SW 1271 (cell line): ENCODE measurements at places on chromosomes 6 and 20.
A peak's percentile ranks its signal among the peaks of the same experiment; 100 is the strongest.

DNA sequence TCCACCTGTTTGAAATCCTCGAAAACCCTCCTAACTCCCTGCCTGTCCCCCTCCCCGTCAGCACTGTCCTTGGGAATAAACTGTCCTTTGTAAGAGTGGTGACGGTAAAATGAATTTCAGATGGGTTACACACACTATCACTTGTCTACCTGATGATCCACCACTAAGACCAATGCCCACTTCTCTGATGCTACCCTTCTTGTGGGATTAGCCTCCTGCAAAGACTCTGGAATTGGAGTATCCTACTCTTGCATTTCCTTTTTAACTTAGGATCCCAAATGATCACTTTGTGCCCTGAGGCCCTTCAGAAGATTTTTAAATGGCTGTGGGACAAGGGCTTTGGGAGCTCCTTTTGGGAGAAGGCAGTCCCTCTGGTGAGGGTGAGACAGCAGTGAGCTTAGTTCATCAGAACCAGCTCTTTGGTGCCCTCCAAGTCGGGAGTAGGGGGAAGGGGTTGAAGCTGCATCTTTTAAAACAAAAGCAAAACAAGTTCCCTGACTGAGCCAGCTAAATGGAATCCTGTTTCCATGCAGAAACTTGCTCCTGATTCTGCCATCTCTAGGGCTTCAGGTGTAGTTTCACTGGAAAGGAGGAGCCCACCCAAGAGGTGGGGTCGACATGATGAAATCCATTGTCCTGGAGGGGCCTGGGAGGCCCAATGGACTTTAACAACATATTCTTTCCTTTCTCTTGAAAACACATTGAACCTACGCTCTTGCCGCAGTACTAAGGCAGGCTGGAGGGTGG is 86.5 kb downstream of the ASXL1 start:
- no peak for DNase-seq

DNA sequence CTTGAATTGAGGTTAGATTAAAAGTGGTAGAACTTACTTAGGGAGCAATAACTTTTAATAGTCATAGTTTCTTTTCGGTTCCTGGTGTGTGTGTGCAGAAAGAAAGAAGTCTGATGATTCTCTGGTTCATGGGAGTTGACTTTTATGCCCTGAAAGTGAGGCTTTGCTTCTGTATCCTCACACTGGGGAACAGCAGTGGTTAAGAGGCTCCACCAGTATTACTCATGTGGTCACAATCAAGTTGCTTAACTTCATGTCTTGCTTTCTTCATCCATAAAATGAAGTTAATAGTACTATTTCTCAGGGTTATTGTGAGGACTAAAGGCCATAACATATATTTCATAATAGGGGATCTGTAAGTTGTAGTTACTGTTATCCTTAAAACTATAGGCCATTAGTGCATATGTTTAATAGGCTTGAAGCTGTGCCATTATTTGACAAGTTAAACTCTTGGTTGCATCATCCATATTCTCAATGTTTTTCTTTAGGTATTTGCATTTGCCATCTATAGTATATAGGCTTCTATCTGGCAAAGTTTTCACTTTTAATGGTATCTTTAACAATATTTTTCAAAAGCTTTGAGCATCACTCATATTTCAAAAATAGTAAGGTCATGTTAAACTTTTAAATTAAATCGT is 262.4 kb downstream of the PLCB1 start:
- DNase-seq = no peak

GRCh38 chr6:37785663-37786270 is 33.8 kb upstream of the ZFAND3 start:
- DNase-seq = no peak

- no peak for DNase-seq
Measured at GRCh38 chr20:10714236-10714975, 40.6 kb upstream of the JAG1 start.

- no peak for DNase-seq
Measured at GRCh38 chr6:47230579-47230978, 79.1 kb downstream of the TNFRSF21 start.

- DNase-seq = no peak
Measured at GRCh38 chr6:88368071-88368787, 202.1 kb upstream of the CNR1 start.

DNA sequence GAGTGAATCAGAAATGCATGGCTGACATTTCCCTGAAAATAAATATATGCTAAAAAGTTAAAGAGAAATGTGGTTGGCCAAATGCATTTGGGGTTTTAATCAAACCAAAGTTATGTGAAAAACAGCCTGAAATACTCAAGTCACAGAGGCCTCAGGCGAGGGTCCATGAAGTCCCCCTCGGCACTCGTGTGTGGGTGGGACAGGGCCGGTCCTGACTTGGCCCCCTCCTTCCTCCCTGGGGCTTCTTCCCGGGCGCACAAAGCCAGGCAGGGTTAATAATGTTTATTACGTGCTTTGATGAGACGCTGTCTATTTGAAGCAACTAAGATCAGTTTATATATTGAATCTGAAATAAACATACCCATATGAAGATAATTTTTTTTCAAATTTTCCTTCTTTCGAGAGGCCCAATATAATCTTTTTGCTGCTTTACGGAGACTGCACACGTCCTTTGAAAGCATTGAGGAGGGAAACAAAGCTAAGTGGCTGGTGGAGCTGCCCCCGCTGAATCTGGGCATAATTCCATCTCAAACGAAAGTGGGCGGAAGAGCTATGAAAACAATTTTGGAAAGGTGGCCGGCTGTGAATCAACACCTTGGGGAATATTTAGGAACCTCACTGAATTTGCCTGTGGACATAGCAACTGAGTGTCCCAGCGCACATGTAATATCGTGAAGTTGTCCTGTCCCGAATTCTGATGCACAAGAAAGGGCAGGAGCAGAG is 55.8 kb upstream of the SMOC2 start:
- no peak for DNase-seq

GRCh38 chr20:35368666-35369423 is 42.9 kb downstream of the UQCC1 start:
- DNase-seq = no peak

DNA sequence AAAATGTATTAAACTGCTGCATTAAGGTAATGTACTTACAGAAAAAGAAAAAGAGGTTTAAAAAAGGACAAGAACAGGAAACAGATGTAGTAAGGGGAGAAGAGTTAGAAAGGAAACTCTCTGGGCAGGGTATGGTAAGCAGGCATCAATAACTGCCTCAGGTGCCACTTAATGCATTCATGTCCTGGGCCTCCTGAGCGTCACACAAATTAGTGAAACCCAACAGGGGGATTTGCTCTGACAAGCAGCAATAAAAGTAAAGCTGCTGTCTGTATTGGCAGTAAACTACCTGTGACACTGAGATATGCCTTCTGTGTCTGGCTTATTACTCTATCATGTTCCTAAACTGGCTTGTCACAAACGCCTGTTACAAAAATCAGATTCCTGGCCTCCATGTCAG is 1.5 kb upstream of the EFHC1 start:
- no peak for DNase-seq

DNA sequence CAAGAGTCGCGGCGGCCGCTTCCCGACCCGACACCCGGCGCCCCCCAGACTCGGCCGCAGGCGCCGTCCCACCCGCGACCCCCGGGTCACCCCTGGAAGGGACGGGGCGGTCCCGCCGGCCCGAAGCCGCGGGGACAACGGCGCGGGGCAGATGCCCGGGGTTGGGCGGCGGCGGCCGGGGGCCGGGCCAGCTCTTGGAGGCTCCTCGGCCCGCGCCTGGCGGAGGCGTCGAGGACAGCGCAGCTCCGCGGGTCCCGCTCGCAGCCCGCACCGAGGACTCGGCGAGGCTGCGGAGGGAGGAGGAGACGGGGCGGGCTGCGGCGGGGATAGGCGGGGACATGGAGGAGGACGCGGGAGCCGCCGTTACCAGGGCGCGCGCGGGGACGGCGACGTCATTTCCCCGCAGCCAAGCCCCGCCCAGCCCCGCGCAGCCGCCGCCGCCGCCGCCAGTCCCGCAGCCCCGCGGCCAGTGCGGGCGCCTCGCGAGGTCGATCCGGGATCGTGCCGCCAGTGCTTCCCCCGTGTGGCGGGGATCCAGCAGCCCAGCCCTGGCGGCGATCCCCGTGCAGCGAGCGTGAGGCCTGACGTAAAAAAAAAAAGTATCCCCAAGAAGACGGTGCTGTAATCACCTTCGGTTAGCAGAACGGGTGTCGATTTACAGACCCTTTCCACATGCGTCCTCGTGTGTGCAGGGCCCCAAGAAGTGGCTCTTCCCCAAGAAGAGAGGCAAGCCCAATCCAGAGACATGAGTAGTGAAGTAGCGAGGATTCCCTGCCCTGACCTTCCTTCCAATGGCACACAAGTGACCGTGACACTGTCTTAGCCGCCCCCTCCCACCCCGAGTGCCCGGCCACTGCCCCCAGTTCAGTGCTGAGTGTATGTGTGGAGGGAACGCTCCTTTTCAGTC is at the start of gene FAM184A:
TSS of gene FAM184A (minus strand) at position 289 of the 907 bp plus-strand sequence. CDS start 365 bp downstream, outside the sequence.
- DNase-seq = peak; percentile 32

- DNase-seq = no peak
Measured at GRCh38 chr6:142569676-142570075, 267.9 kb downstream of the ADGRG6 start.

GRCh38 chr20:60955706-60956105 is 296.4 kb upstream of the CDH4 start:
- no peak for DNase-seq

GRCh38 chr6:108874470-108875160 is 26.4 kb downstream of the ARMC2 start:
- no peak for DNase-seq

DNA sequence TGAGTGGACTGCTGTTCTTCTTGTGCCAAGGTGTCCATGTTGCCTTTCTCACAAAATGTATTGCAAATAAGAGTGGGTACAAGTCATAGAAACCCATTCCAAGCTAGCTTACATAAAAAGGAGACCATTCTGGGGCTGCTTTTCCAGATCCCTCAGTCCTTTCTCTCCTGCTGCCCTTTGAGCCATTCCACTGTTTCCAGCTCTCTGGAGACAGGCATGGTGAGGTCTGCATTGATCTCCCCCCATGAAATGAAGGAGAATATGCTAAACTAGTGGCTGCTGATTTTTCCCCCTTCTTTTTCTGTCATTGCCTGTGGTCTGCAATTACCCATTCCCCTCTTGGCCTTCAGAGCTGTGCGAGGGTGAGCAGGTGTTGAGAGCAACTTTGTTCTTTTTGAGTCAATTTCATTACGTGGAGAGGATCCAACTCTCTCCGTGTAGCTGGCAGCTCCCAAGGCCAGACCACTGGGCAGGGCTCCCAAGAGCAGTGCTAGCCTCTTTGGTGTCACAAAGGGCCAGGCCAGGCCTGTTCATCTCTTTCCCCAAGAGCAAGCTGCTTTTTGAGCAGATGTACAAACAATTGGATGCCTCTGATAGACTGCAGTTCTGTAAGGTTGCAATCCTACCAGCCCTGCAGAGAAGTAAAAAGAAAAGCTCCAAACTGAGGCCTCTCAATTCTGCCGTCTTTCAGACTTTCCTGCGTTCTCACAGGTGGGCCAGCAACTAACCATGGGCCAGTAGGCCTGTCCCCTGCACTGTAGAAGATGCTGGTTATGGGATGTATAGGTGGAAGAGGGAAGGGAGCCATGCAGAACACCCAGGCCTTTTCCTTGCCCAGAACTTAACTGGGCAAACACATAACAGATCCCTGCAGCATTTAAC is 96.1 kb upstream of the ARMC2 start:
- no peak for DNase-seq

- no peak for DNase-seq
Measured at GRCh38 chr6:16256781-16257180, 18.4 kb downstream of the GMPR start.

- no peak for DNase-seq
Measured at GRCh38 chr6:157287247-157287850, 36.0 kb downstream of the TMEM242 start.

- DNase-seq = no peak
Measured at GRCh38 chr20:61560361-61560853, 308.3 kb downstream of the CDH4 start.

DNA sequence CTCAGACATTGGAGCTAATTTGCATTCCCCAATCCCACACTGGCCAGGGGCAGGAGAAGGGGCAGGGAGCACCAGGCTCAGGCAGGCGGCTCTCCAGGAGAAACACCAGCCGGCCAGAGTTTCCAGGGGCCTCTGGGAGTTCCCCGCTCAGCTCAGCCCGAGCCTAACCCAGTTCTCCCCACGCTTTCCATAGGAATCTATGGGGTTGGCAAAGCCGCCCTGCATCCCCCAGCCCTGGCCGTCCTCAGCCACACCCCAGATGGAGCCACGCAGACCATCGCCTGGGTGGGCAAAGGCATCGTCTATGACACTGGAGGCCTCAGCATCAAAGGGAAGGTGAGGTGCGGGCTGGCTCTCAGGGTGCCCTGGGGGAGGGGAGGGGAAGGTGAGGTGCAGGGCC is 8.2 kb downstream of the NPEPL1 start:
- no peak for DNase-seq

- peak; percentile 32 for DNase-seq
Measured at GRCh38 chr6:36594816-36595643, 868 bp downstream of the SRSF3 start.

DNA sequence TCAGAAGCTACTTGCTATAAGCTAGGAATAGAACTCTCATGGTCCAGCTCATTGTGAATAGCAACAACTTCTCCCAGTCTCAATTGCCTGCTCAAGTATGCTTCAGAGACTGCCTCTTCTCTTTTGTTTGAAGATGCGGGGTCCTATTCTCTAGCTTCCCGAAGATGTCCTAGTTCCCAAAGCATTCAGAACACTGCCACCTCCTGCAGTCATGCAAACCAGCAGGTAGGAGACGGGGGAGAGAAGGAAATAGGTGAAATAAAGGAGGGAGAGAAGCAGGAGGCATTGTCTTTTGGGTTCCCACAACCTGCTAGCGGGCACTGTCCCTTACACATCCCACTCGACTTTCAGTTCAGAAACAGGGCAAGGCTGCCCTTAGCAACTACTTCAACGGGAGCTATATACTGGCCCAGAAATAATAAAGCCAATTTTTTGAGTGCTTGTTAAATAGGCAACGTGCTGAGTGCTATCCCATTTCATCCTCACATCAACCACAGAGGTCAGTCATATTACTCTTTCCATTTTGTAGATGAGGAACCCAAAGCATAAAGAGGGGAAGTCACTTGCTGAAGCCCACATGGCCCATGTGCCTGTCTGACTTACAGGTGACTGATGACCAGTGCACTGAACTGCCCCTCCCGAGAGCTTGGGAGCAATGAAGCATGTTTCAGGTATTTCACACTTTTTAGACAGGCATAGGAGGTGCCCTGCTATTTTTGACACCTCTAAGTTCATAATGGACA is 61.9 kb upstream of the ATXN1 start:
- no peak for DNase-seq

DNA sequence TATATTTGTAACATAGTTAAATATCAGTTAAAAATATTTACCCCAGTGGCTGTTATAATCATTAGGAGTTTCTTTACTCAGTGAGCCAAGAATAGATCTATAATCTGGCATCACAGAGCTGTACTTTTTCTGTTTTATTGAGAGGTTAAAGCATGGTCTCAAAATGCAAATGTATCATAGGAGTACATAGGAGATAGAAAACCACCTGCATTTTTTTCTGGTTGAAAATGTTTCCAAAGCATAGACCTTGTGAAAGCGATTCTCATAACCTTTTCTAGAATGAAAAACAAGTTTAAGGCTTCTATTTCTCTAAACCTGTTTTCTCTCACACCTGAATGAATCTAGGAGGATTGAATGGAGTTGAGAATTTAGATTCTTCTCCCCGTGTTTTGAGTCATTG is 14.4 kb downstream of the KCNQ5 start:
- no peak for DNase-seq

- DNase-seq = no peak
Measured at GRCh38 chr6:52786249-52786956, 17.2 kb downstream of the GSTA1 start.

GRCh38 chr6:101630941-101631340 is 237.4 kb downstream of the GRIK2 start:
- DNase-seq = no peak

GRCh38 chr6:16855460-16855859 is 94.2 kb upstream of the ATXN1 start:
- DNase-seq = no peak
